ENCODE measurements at places on chromosomes 2 and 18.

- no peak for DNase-seq
These were observed 2.5 kb downstream of the DCC start for GRCh38 chr18:52342456-52342855.

DNA sequence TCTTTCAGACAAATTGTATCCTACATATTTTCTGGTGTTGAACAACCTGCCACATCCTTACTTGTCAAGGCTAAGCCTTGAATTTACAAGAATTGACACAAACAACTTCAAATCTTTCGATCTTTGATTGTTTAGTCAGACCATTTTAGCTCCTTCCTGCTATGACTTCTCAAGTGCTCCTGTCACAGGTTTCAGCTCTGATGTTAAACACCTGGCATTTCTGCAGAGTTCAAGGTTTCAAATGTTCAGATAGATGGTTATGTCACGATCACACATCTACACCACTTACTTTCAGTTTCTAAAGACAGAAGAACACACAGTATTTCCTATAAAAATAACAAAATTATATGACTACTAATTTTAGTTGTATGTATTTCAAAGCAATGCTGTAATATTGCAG is 84.0 kb downstream of the RND3 start:
- no peak for DNase-seq

GRCh38 chr2:39488450-39488849 is 51.4 kb upstream of the MAP4K3 start:
- no peak for DNase-seq

- DNase-seq: peak; percentile 36
These were observed 63.6 kb downstream of the CLHC1 start for GRCh38 chr2:55168221-55169154.

- no peak for DNase-seq
These were observed 147.1 kb downstream of the PHLPP1 start for GRCh38 chr18:62862466-62862865.

DNA sequence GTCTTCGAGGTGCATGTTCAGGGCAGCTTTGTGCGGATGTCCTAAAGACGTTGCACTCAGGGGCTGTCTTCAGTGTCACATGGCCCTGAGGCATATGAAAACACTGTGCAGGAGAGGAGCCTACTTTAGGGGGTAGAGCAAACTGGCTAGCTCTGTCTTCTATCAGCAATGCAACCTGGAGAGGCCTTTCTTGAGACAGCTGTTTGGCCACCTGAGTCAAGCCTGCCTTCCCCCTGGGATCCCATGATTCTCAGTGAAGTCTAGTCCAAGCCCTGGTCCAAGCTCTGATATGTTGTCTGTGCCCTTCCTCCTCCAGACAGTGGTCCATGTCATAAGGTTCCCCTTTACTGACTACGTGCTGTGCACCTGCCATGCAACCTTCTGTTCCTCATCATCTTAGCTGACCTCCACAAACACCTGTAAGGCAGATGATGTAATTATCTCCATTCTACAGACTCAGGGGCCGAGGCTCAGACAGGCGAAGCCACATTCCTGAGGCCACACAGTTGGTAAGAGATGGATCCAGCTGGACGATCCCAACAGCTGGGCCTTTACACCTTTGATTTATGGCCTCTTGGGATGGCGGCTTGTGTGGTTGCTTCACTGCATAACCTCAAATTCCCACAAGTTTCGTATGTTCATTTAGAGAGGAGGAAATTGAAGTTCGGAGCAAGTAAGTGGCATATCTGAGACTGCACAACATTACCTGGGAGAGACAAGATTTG is 109.9 kb downstream of the COPS8 start:
- no peak for DNase-seq

DNA sequence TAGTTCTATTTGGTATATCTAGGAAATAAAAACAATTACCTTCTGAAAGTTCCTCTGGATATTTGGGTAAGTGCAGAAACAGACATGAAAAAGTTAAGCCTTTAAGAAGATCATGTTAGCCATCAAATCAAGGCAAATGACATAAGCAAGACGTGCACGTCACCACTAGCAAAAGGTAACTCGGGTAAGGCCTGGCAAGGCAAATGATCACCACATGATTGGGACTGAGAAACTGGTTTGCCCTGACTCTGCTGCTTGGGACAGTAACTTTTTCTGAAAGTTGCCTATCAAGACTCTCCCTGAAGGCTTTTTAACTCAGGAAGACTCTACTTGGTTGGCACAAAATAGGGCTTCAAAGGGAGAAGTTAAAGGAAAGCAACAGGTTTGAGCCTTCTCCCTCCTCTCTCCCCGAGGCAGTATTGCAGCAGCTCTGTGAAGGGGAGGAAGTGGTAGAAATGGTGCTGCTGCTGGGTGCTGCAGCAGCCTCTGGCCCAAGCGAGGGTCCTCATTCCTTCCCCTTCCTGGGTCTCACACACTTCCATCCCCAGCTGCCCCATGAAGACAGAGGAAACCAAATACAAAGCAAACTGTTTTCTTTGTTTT is 17.1 kb upstream of the TMEM237 start:
- DNase-seq: no peak

GRCh38 chr2:216206041-216206703 is 97.0 kb downstream of the XRCC5 start:
- no peak for DNase-seq

DNA sequence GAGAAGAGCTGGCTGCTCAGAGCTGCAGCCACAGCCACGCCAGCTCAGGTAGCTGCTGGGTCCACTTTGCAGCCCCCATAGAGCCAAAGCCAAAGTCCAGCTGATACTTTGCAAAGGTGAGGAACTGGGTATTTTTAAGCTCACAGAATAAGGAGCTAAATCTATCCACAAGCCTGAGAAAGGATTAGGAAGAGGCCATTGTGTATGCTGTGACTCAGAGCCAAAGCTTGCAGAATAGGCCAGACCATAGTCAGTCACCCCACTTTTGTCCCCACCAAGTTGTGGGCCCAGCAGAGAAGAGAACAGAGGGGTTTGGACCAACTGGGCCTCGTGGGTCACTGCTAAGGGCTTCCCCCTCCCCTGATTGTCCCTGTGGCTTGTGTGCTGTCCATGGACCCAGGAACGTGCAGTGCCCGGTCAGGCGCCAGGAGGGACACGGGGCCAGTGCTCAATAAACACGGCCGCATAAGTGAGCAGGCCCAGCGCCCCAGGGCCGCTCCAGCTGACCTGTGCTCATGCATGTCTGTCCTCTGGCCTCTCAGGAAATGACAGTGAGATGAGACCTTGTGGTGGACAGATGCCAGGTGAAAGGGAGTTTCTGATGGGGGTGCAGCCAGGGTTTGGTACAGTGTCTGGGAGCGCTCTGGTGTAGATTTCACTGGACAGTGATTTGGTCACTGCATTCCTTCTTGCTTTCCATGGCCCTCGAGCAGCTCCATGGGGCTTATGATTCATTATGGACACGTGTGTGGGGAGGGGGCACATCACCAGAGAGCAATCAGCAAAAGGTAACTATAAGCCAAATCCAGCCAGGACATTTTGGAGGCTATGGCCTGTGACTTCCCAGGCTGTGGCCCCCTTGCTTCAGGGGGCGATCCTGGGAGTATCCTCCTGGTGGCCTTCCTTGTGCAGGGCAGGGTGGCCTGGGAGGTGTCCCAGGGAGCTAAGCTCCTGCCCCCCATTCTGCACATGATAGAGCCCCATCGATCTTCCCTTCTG is 31.3 kb downstream of the MAL start:
- DNase-seq: no peak

DNA sequence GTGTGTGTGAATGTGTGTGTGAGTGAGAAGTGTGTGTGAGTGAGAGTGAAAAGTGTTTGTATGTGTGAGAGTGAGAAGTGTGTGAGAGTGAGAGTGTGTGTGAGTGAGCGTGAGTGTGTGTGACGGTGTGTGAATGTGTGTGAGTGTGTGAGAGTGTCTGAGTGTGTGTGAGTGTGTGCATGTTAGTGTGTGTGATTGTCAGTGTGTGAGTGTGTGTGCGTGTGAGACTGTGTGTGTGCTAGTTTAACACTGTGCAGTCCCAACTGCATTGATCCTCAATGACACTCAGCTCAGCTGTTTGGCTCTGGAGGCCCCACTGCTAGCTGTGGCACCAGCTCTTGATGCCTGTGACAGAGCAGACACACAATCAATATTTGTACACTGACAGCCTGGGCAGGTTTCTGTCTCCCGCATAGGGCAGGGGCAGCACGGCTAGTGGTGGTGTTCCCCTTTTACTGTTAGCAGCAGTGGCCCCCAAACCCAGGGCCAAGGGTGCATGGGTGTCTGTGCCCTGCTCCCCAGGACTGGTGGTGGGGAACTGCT is 135.0 kb downstream of the INHBB start:
- DNase-seq: no peak

DNA sequence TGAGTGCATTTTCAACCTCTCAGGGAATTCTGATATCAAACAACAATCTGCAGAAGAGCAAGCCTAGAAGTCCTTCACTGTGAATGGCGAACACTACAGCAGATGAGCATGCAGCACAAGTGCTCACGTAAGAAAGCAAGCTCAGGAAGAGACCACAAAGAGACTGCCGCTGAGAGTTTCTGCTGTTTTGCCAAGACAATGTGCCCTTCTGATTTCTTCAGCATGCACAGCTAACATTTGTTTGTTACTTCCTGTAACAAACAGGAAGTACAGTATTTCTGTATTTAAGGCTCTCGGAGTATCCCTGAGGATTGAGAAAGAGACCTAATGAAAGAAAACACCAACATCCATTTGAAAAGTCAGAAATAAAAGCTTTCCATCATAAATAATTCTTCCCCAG is 45.9 kb downstream of the MBOAT2 start:
- DNase-seq: no peak

DNA sequence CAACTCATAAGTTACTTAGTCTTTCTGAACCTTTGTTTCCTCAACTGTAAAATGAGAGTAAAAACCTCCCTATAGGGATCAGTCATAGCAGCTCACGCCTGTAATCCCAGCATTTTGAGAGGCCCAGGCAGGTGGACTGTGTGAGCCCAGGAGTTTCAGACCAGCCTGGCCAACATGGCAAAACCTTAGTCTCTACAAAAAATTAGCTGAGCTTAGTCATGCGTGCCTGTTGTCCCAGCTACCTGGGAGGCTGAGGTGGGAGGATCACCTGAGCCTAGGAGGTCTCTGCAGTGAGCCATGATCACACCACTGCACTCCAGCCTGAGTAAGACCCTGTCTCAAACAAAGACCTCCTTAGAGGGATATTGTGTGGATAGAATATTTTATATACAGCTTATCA is 2.3 kb downstream of the GPR155 start:
- DNase-seq: no peak

- no peak for DNase-seq
These were observed 12.3 kb downstream of the EN1 start for GRCh38 chr2:118834901-118835745.

DNA sequence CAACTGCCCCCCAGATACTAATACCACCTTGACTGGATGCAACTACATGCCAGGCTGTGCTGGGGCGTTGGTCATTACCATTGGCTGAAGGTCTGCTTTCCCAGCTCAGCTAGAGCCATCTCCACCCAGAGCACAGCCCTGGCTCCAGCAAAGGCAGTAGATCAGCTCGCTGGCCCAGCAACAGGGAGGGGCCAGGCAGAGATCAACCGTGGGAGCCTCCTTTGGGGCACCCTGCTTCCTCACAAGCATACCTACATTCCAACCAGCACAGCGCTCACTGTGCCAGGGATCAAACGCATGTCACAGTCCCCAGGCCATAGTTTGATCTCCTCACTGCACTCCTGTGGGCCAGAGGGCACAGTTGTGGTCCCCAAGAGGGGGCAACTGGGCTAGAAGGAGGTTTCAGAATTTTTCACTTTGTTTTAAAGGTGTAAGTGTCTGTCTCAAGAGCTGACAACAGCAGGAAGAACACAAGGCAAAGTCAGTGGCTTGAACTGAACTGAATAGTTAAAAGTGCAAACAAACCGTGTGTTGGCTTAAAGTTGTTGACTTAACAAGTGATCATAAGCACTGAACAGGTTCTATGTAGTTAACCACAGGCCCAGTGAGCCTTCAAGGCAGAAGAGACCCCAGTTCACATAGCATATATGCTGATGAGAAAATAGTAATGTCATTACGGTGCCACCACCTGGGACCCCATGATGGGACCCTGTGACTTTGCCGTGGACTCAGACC is 70.1 kb upstream of the BZW1 start:
- no peak for DNase-seq

DNA sequence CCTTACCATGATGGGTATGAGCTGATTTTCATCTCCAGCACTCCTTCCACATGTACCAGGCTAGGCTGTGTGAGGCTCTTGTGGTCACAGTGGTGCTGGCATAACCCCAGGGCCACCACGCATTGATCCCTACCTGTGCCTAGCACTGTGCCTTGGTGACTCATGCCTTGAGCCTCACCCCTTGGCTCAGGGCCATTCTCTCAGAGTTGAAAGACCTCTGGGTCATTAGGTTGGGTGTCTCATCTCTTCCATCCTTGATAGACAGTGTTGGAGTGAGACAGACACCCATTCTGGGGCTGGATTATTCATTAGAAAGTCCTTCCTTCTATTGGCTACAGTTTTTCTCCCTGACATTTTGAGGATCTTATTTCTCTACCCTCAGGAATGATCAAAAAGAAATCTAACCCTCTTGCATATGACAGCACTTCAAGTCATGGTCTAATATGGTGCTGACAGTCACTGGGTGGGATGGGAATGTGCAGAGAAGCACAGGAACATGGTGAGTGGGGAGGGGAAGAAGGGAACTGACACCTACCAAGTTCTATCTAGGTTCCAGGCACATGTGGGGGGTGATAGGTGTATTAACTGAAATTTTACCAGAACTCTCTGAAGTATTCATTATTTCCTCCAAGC is 41.3 kb downstream of the DYSF start:
- DNase-seq: no peak

GRCh38 chr2:231063347-231063746 is 6.7 kb downstream of the PSMD1 start:
- no peak for DNase-seq

- DNase-seq: no peak
These were observed 103.0 kb downstream of the KYNU start for GRCh38 chr2:142980246-142981068.

DNA sequence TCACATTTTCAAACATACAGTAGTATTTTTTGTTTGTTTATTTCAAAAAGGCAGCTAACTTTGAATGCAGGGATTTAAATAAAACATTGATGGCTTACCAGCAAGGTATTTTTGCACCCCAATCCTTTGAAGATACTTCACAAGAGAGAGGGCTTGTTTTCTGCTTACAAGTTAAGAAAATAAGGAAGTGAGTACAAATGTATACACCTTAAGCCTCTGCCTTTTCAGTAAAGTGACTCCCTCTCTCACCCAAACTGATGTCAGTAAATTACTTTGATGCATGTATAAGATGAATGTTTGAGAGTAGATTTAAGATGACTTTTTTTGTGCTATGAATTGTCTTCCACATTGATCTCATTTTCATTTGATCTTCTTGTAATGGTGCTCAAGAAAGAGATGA is 820.0 kb downstream of the CPS1 start:
- no peak for DNase-seq

DNA sequence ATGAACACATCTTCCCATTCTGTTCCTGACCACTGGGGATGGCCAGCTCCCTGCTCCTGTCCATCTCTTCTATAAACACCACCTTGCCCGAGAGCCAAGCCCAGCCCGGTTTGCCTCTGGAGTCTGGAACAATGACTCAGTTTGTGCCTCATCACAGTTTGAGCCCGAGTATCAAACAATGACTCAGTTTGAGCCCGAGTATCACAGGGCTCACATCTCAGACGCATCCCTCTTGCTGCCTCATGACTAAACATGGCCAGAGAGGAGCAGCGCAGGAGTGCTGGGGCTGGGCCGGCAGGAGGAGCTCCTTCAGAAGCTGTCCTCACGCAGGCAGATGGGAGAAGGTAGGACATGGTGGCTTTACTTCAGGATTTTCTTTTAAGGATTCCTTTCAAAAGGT is 68.7 kb downstream of the PXDN start:
- peak; percentile 87 for DNase-seq
